ENCODE measurements at places on chromosomes 1 and 21.

DNA sequence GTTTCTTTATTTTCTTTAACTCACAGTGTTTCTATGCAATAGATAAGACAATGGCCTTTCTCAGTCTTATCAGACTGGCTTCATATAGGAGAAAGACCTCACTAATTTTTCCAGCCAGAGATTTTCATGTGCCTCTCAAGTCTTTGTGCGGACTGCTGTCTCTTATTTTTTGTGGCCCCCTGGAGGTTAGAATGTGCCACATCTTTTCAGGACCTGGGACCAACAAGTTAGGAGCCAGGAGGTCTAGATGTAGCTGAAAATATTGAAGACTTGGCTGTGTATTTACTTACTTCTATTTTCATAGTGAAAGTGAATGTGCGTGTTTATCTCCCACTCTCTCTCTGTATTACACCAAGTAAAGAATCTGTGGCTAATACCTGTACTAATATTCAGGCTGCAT, 42.1 kb upstream of the CFHR3 start:
- no peak for DNase-seq

DNA sequence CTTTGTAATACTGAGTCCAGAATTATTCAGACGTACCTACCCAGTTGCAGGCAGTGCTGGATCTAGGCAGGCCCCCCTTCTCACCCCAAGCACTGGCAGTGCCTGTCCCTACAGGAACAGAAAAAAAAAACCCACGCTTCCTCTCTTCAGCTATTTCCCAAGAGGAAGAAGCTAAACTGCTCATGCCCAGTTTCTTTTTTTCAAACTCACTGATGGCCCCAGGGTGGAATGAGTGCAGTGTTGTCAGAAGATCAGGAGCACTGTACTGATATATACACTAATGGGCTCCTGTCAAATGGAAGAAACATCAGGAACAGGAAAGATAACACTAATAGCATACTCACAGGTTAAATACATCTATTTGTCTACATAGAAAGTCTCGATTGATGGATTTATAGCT, 28.2 kb upstream of the DOCK7 start:
- no peak for DNase-seq

GRCh38 chr21:31813862-31814261, 59.0 kb upstream of the HUNK start:
- DNase-seq, result no peak

GRCh38 chr1:174932587-174932986, 67.2 kb upstream of the CACYBP start:
- DNase-seq, result no peak

DNA sequence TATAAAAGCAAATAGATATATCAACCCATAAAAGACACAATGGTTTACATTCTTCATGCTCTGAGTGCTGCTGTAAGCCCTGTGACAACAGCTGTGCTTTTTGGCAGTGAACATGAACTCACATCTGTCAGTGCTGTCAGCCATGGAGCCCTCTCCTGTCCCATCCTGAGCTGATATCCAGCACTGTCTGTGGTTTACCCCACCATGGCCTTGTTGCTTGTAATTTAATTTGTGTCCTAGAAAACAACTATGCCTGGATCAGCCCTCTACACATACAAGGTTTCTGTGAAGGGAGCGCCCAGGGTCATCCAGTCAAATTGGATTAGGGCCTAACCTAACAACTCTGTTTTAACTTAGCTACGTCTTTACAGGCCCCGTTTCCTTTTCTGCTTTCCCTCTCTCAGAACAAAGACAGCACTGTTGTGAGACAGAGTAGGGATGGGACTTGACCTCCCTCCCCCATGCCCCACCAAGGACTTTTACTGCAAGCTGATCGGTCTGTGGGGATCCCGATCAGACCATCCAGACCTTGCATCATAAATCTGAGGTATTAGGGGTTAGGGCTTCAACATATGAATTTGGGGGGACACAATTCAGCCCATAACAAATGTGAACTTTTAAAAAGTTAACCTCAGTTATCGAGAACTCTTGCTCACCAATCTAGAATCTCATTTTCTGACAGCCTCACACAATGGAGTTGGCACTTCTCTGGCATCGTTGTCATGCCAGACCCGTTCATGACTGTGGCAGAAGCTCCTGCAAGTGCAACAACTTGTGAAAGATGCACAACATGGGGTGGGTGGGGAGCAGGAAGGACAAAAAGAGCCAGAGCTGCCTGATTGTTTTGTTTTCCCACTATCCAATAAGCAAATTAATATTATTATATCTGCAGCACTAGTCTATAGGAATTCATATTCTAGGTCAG, 16.4 kb upstream of the SLC44A3 start:
- no peak for DNase-seq

DNA sequence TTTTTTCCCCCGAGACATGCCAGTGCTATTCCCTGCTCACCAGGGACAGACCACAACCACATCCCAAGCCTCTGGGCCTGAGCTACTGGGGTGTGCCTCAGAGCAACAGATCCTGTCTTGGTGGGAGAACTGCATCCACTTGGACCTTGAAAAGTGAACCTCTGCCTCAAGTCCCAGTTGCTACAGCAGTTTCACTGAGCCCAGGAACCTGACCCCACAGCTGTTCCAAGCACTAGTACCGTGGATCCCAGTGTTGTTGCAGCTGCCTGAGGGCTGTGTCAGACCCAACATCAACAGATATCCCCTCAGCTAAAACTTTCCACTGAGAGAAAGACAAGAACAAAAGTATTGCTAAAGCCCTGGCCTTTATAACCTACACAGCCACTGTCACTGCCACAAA, 373.0 kb downstream of the PLPP3 start:
- DNase-seq, result no peak

GRCh38 chr1:102096162-102096561, 99.4 kb upstream of the OLFM3 start:
- no peak for DNase-seq

- peak; percentile 98 for DNase-seq
Observed at GRCh38 chr1:155961937-155962336, 16.4 kb downstream of the ARHGEF2 start.

DNA sequence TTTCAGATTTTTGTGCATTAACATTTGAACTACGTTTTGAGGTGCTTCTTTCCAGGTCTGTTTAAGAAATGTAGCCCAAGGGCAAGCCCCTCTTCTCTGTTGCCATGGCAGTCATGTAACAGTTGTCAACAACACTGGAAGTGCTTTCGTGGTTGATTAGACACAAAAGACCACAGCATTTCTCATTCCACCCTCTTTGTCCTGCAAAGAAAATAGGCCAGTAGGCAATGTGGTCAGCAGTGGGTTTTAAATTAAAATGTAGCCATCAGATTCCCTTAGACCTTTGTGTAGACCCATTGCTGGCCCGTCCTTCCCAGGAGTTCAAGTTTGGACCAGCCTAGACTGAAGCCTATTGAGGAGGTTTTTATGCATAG, 35.4 kb downstream of the VANGL1 start:
- DNase-seq, result peak; percentile 72

- no peak for DNase-seq
Observed at GRCh38 chr1:86409416-86410021, 13.4 kb upstream of the ODF2L start.

GRCh38 chr1:65319141-65319540, 9.8 kb downstream of the DNAJC6 start:
- no peak for DNase-seq

- no peak for DNase-seq
Observed at GRCh38 chr1:200732438-200732837, 6.3 kb upstream of the CAMSAP2 start.

- no peak for DNase-seq
Observed at GRCh38 chr1:94746635-94747525, 73.3 kb upstream of the SLC44A3 start.

DNA sequence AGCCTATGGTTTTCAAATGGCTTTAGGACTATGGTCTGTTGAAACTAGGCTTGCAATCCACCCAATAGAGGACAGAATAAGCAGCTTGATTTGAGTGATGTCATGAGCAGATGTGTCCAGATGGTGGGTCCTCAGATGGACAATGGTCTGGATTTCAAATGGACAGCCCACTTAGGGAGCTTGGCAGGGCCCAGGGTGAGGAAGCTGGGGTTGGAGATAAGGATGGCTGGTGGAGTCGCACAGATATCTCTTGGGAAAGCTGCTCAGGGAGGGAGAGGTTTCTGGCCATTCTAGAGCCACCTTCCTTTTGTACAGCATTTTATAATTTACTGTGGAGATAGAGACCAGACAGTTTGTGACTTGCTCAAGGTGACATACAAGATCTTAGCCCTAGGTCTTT, 55.0 kb downstream of the NFASC start:
- DNase-seq, result no peak

- no peak for DNase-seq
Observed at GRCh38 chr1:172818841-172819527, 160.1 kb downstream of the FASLG start.

DNA sequence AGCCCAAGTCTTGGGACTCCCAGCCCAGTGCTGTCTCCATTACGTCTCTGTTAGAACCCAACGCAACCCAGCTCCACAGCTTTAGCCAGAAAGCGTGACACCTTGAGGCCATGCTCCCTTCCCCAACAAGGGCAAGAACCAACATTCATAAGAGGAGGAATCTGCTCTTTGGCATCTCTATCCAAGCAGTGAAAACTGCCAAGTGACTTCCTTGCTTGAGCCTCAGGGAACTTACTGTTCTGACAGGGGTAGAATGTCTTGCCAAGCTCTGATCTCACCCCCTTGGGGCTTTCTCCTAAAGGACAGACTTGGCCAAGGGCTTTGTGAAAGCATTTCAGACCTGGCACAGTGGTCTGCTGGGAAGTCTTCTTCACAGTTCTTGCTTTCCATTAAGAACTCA, 56.6 kb downstream of the SYT6 start:
- DNase-seq, result no peak

DNA sequence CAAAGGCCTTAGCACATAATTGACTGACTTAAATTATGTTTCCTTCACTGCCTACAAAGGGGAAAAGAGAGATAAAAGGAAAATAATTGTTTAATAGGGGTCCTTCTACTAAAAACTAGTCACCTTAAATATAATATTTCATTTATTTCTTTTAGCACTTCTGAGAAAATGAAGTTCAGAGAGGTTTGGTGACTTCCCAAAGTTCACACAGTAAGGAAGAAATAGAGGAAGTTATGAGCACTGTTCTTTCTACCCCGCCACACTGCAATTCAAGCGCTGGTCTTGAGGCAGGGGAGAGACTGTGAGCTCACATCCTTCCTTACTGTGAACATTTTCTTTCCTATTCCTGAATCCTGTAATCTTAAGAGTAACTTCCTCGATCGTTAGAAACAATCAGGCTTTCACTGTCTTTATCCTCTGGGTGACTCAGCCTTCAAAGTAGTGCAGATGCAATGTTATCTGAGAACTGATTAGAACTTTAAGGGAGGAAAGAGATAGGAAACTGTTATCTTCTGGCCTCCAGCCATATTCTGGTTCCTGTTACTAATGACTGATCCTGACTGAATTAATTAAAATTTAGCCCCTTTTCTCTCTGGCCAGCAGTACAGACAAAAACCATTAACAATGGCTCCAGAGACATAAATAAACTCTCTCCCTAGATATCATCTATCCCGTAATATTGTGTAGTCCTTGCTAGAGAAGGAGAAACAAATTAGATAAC, 6.8 kb downstream of the RGS5 start:
- no peak for DNase-seq

DNA sequence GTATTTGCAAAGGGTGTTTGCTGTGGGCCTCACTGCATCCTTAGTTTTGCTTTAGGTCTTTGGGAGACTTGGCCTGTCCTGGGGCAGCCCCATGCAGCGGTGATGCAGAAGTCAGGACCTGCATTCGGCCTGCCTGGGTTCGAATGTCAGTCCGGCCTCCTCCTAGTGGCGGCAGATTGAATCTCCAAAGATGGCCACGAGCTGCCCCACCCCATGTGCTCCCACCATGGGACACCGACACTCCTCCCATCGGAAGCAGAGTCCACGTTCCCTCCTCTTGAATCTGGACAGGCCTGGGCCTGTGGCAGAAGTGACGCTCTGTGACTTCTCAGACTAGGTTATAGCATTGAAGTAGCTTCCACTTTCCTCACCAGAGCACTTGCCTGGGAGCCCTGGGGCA, 16.3 kb upstream of the NPPB start:
- DNase-seq, result no peak

GRCh38 chr1:211353562-211354212, 27.1 kb downstream of the TRAF5 start:
- DNase-seq, result no peak

DNA sequence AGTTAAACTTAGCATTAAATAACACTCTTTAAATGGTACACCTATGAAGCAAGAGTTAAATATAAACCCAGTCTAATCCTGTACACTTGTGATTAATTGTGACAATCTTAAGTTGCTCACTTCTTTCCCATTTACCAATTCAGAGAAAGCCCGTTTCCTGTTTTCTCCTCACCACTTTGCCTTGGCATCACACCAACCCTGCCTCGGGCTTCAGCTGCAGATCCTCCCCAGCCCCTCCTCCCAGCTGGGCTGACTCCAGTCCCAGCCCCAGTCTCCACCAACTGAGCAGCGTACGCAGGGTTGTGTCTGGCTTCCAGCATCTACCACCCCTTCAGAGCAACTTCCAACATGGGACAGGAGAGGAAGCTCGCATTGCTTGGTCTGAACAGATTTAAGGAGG, 4.1 kb downstream of the PYCR2 start:
- DNase-seq, result peak; percentile 43

DNA sequence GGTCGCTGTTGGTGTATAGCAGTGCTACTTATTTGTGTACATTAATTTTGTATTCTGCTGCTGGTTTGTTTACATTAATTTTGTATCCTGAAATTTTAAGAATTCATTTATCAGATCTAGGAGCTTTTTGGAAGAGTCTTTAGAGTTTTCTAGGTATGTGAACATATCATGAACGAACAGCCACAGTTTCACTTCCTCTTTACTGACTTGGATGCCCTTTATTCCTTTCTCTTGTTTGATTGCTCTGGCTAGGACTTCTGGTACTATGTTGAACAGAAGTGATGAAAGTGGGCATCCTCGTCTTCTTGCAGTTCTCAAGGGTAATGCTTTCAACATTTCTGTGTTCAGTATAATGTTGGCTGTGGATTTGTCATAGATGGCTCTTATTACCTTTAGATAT, 1757.9 kb downstream of the BRINP3 start:
- no peak for DNase-seq
